Adipocyte (in vitro differentiated cells): ENCODE measurements at places on chromosomes 5 and 9.

GRCh38 chr9:86903734-86904085 lies 43.6 kb downstream of the GAS1 start:
- no peak for DNase-seq

DNA sequence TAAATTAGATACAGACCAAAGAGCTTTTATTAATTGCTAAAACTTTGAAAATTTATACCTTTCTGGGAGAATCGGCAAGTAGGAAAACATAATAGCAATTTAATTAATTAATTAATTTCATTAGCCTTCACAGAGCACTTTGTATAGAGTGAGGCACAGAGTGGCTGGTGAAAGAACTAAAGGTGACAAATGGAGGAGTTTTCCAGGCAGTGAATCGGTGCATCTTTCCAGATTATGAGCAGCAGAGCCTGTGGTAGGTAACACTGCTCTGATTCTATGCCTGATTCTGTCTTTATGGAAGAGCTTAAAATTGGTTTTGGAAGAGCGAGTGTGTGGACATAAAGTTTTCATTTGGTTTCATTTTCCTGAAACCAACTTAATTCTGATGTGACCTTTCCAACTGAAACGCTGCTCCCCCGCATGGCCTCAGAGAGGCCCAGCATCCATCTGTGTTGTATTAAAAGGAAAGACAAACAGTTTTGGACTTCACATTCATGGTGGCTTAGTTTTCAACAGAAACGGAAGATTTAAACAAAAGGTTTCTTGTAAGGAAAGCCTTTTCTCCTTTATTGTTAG lies 188.9 kb upstream of the RPS23 start:
- DNase-seq, result peak; percentile 88

DNA sequence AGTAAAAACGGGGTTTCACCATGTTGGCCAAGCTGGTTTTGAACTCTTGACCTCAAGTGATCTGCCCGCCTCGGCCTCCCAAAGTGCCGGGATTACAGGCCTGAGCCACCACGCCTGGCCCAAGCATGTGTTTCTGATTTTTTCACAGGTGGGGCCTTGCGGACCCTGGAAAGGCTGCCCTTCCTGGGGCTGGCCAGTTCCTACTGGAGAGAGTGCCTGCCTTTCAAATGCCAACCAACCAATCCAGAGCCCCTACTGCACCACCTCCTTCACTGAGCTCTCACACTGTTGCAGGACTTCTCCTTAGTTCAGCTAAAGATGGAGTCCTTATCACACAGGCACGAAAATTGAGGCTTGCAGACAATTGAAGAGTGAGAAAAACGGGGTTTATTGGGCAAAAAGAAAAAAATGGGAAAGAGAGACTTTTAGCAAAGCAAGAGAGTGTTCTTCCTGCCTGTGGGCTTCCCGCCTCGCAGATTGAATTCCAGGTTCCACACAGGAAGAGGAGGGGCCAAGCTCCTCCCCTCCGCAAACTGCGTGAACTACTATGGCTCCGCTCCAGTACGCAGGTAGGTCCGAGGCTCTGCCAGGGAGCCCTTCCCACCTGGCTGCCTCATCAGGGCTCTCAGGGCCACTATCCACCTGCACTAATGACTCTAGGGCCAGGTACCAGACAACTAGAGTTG lies 8.3 kb upstream of the CMBL start:
- DNase-seq, result no peak

- DNase-seq, result no peak
Observed at GRCh38 chr9:121279776-121280388, 11.9 kb downstream of the GSN start.

DNA sequence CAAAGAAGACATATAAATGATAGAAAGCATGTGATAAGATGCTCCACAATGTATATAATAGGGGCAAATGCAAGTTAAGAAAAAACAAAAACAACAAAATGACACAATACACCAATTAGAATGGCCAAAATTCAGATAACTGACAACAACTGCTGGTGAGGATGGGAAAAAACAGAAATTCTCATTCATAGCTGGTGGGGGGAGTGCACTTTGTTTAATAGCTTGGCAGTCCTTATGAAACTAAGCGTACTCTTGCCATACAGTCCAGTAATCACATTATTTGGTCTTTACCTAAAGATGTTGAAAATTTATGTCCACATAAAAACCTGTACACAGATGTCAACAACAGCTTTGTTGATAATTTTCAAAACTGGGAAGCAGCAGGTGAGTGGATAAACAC lies 791.1 kb upstream of the CDH10 start:
- DNase-seq, result no peak

- DNase-seq, result no peak
Observed at GRCh38 chr5:130324953-130325671, 420.8 kb downstream of the CHSY3 start.

- DNase-seq, result no peak
Observed at GRCh38 chr5:143054480-143054941, 284.3 kb downstream of the ARHGAP26 start.

DNA sequence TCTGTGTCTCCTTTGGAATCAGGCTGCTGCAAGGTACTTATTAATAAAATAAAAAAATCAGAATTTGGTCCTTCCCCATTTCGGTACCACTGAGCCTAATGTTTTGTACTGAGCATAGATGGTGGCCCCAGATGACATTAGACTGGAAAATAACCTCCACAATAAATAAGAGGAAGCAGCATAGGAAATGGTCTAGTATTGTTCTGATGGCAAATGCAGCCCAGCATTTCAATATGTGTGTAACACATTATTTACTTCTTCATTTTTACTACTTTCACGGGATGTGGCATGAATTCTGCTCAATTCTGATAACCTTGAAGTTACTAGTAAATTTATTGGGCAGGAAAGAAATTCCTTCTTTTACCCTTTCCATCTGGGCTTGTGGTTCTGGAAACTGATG lies 295.6 kb downstream of the ADGRV1 start:
- no peak for DNase-seq

DNA sequence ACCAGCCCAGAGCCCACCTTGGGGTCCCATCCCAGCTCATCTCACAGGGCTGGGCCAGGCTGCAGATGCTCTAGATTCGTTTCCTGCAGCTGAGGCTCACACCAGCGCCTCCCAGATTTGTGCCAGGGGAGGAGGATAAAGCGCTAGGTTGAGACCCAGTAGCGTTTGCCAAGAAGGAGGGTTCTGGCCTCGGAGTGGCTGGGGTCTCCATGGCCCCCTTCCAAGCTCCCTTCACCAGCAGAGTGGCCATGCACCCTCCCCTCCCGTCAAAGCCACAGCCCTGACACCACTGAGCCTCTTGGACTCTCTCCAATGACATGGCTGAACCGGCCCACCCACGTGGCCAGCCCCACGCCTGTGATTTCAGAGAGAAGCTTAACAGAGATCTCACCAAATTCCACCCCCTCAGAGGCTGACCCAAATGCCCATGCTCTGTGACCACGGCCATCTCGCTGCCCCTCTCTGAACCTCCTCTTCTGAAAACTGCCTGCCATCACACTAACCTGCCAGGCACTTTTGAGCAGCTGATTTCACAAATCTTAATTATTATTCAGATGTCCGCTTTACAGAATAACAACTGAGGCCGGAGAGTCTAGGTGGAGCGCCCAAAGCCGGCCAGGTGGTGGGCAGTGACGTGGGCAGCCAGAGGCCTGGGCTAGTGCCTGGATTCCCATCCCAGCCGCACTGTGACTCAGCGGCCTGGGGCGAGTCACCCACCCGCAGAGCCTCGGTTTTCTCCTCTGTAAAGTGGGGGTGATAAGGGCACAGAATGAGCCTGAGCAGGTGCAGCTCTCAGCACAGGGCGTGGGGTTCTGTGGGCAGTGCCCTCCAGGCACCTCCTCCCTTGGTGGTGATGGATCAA lies 155.7 kb downstream of the C9orf50 start:
- no peak for DNase-seq

DNA sequence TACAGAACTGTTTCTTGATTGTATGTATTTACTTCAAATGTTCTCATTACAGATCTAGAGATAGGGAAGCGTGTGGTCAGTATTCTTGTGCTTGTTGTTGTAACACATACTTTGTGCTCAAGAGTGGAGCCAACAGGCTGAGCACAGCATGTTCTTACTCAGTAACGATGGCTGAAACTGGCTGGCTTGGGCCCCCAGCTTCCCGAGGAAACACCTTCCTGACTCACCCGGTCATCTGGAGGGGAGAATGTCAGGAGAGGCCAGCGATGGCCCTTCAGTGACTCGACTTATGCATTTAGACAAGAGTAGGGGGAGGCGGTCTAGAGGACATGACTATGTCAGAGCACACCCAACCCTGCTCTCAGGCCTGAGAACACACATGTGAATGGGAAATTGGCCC lies 25.6 kb downstream of the ZNF474 start:
- DNase-seq, result peak; percentile 94

GRCh38 chr9:134895908-134896833 lies 15.6 kb downstream of the FCN2 start:
- peak; percentile 51 for DNase-seq

DNA sequence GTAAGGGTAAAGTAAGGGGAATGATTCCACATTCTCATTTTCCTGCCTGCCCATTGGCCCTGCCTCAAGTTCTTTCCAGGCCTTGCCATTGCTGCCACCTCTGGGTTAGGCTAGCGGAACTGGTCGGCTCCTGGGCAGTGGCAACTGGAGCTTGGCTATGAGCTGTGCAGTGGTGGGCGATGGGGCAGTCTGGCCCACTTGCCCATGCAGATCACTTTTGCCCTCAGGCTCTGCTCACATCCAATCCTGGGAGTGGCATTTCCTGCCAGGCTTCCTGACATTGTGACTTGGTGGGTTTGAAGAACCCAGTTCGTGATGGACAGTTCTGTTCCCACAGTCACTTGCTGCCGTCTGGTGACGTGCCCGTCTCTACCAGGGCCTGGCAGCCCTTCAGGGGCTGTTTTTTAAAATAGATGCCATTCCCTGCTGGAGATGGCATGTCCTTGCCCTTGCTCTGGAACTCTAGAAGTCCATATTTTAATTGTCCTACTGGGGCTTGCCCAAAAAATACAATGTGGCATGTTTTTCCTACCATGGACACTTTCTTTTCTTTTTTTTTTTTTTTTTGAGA lies 86.1 kb downstream of the FGF18 start:
- no peak for DNase-seq

DNA sequence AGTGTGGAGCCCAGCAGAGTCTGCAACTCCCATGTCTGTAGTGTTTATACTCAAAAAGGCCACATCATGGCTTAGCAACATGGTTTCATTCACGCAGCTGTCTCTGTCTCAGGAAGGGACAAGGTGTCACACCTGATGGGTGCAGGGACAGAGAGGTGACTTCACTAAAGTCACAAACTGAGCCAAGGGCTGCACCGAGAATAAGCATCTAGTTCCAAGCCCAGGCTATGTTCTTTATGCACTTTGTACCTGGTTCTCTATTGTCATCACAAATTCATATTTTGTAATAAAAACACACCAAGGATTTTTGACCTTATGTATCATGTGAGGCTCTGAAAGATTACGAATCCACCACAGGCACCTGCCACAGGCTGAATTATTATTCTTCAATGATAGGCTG lies 64.9 kb upstream of the STK32A start:
- no peak for DNase-seq
